ENCODE measurements at places on chromosomes 11 and 22.

- no peak for DNase-seq
Observed at GRCh38 chr22:20511578-20512229, 4.3 kb downstream of the MED15 start.

- no peak for DNase-seq
Observed at GRCh38 chr11:103792981-103793468, 243.4 kb upstream of the DDI1 start.

DNA sequence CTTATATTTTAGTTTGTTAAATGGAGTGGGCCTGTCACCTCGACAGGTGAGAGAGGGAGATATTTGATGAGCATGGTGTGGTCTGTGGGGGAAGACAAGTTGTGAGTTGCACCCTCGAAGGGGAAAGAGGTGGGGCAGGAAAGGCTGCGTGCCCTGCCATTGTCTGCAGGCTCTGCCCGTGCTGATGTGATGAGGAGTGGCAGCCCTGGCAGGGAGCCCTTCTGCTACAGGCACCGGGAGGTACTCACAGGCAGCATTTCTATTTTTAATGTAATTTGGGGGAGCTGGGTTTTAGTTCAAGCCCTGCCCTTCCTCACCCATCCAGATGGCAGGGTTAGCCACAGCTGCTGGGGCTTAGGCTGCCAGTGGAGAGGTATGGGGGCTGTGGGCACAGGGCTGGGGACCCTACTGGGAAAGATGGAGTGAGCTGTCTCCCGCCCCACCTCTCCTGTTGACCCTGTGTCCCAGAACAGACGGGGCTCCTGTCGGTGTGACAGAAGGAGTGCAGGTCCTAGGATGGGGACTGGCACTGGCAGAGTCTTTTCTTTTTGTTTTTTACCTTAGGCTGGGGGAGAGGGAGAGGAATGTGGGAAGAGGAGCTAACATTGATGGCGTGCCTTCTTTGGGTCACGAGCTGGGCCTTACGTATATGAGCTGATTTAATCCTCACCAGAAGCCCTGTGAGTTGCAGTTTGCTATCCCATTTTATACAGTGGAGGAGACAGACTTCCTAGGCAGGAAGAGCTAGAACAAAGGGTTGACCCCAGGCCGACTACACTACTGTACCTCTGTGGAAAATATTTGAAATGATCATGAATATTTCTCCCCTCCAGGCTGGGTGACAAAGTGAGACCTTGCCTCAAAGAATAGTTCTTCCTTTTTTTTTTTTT, 51.6 kb downstream of the CEP164 start:
- no peak for DNase-seq

DNA sequence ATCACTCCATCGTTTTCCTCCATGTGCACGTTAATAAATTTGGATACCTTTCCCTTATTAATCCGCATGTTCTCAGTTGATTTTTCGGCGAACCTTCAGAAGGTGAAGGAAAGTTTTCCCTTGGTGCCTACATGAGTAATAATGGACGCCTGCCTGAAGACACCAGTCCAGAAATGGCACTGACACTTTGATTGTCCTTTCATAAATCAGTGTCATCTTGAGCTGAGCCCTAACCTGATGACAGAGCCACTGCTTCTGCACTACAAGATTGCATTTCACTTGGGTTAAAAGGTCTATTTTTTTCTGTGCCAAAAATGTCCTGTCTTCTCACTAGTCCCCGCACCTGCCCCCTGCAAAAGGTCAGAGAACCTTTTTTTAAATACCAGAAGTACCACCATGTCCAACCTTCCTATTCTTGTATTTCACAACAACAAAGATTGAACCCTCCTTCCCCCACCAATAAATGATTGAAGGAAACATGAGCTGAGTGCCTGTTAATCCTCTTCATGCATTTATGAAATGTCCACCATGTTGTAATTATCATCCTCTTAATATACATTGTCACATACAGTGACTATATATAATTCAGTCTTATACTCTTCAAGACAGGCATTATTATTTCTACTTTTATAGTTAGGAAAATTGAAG, 219.9 kb upstream of the UBASH3B start:
- DNase-seq, result no peak

GRCh38 chr11:110251836-110252235, 44.6 kb downstream of the RDX start:
- no peak for DNase-seq

- DNase-seq, result no peak
Observed at GRCh38 chr11:36165621-36166397, 123.4 kb downstream of the COMMD9 start.

GRCh38 chr22:22935546-22936157, 48.0 kb downstream of the IGLL5 start:
- no peak for DNase-seq

DNA sequence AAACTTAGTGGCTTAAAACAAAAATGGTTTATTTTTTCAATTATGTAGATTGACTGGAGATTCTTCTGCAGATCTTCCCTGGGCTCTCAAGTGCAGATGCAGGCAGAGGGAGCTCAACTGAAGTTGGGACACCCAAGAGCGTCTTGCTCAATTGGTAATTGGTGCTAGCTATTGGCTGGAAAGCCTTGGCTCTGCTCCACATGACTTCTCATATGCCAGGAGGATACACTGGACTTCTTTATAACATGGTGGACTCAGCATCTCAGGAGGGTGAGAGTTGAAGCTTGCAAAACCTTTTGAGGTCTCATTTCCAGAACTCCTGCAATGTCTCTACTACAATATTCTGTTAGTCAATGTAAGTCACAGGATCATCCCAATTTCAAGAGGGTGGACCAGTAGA, 42.2 kb upstream of the PRSS23 start:
- no peak for DNase-seq

- no peak for DNase-seq
Observed at GRCh38 chr11:82978422-82979099, 77.0 kb downstream of the DDIAS start.

- no peak for DNase-seq
Observed at GRCh38 chr22:32311551-32312071, 46.1 kb upstream of the RFPL3 start.

DNA sequence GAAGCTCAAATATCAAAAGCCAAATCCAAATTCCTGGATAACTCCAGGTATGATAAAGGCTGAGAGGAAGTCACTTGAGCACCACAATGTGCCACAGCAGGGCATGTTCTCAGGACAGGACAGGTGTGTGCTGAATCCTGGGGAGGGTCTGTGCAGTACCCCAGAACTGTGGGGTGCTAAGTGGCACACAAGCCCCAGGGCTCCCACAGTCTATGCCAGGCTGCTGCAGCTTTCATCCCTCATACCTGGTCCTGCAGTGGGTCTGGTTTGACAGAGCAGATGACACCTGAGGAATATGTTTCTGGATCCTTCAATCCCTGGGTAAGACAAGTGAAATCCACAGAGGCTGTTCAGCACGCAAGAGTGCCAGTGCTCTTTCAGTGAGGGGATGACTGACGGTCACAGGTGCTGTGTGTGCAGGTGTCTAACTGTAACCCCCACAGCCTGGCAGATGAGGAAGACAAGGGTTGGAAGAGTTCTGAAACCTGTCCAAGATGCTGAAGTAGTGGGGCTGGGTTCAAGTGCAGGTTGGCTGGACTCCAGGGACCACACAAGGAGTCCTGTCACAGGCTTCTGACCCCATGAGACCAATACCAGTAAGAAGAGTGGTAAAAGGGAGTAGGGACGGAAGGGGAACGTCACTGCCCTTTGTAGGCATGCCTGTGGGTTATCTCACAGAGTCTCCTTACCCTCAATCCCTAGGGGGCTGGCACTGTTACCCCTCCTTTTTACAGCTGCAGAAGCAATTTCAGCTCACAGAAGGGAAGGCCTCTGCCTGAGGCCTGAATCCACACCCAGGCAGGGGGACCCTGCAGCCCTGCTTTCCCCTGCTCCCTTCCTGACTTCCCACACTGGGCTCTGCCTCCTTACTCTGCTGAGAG, 14.1 kb downstream of the SERPIND1 start:
- DNase-seq, result no peak

DNA sequence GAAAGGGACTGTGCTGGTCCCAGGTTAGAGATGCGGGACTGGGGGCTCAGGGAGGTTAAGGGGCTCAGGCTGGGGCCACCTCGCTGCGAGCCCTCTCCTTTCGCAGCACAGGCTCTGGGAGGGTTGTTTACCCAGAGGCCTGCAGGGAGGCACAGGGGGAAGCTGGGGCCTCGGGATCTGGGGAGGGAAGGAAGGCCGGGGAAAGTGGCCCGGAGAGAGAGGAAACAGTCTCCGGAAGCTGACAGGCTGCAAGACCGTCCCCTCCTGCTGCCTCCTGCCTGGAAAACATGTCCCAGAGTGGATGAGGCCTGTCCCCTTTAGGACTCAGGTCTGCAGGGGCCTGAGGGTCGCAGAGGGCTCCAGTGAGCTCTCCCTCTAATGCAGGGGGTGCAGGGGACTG, 45.4 kb downstream of the MYO7A start:
- DNase-seq, result no peak

GRCh38 chr11:28702450-28702790, 594.2 kb downstream of the METTL15 start:
- no peak for DNase-seq

DNA sequence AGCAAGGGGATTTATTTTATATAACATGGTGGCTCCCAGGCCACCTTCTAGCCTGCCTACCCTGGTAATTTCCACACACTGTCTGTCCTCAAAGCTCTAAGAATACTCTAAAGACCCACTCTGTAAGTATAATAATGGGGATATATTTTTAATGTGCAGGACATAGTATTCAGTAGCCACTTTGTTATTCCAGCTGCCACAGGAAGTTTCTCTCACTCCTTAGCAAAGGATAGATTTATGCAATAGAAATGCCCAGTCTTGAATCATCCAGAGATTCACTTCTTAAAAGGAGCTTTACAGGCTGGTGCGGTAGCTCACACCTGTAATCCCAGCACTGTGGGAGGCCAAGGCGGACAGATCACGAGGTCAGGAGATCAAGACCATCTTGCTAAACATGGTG, 68.4 kb upstream of the LDLRAD3 start:
- no peak for DNase-seq

- no peak for DNase-seq
Observed at GRCh38 chr11:44978961-44979331, 28.3 kb upstream of the TP53I11 start.

DNA sequence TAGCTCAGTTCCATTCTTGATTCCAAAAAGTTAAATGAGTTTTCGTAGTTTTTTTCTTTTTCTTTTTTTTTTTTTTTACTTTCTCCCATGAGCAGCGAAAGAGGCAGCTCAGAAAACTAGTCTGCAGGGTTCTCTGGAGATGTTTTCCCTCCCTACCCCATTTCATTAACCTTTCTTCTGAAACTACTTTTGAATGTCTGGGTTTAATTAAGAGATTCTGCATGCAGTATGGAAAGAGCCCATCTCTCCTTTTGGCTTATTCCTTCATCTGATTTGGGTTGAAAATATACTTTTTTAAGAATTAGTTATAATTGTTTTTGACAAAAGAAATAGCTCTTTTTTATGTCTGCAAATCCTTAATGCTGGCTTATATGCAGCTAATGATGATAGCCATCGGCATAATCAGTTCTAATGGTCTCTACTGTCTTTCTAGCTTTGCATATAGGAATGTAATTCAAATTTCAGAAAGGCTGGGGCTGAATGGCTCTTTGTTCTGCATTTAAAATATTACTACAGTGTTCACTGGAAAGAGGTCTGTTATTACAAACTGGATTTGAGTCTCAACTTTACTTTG, 265.3 kb downstream of the FAT3 start:
- no peak for DNase-seq

GRCh38 chr11:4393858-4394223, 339 bp upstream of the TRIM21 start:
- DNase-seq, result no peak

DNA sequence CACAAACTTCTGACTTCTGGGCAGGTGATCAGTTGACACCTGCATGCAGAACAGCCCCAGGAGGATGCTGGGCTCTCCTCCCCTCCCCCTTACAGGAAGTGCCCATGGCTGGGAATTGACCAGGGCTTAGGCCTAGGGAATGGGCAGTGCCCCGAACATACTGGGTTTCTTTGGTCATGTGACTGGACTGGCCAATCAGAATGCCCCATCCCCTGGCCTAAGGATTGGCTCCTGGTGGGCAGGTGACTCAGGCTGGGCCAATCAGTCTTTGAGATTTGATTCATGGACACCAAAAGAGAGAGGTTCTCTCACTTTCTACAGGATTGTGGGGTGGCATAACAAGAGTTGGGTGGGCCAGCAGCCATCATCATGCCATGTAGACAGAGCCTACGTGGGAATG, 37.1 kb downstream of the MCM5 start:
- DNase-seq, result no peak

GRCh38 chr11:115700496-115700895, 196.3 kb upstream of the CADM1 start:
- no peak for DNase-seq

- no peak for DNase-seq
Observed at GRCh38 chr22:35596821-35597220, 20.3 kb downstream of the MB start.

- no peak for DNase-seq
Observed at GRCh38 chr11:104057908-104058307, 21.5 kb downstream of the DDI1 start.

DNA sequence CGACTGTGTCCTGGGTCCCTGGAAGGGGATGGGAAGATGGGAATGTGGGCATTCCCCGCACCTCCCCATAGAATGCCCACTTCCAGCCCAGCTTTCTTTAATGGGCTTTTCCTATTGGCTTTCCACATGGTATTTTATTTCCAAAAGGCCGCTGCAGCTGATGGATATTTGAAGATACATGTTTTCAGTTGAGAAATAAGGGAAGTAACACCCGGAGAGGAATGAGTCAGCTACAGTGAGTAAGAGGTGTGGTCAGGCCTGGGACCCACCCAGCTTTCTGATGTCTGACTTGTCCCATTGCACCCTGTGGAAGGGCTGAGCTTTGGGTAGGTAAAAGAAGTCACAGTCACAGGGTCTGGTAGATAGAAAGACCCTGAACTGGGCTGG, 476.9 kb downstream of the MIAT start:
- DNase-seq, result no peak

All from putamen (tissue), 1 donor.